Activated CD4-positive, alpha-beta T cell treated with anti-CD3 and anti-CD28 coated beads, Interleukin-2, amount 50 U/mL, for 48 hours (primary cell): ENCODE measurements at places on chromosomes 1 and 21.

- DNase-seq: peak; percentile 94
Measured at GRCh38 chr1:25819491-25820246, at the start of gene MTFR1L. MTFR1L (plus strand) TSS chr1:25819954; CDS start chr1:25823105, 3,151 bp downstream.

GRCh38 chr21:42777757-42778344 lies 101.5 kb downstream of the WDR4 start:
- no peak for DNase-seq

- no peak for DNase-seq
Measured at GRCh38 chr1:73800376-73800775, 397.6 kb downstream of the LRRIQ3 start.

GRCh38 chr21:30083225-30083945 lies 83.2 kb downstream of the CLDN17 start:
- DNase-seq: no peak

- no peak for DNase-seq
Measured at GRCh38 chr1:71829346-71829745, 453.0 kb downstream of the NEGR1 start.

DNA sequence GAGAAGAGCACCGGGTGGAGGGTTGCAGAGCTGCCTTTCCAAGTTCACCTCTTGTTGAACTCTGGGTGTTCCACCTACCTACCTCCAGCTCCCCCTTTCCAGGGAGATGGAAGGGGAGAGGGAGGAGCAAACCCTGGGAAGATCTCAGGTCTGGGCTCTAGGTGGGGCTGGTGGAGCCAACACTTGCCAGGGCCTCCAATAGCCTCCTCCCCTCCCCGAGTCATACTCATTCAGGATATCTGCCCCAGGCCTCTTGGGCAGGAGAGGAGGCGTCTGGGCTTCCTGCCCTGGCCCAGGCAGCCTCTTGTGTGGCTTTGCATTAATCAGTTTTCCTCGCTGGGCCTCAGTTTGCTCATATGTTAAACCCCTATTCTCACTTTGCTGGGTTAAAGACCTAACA lies 13.4 kb downstream of the RAP1GAP start:
- DNase-seq: no peak

DNA sequence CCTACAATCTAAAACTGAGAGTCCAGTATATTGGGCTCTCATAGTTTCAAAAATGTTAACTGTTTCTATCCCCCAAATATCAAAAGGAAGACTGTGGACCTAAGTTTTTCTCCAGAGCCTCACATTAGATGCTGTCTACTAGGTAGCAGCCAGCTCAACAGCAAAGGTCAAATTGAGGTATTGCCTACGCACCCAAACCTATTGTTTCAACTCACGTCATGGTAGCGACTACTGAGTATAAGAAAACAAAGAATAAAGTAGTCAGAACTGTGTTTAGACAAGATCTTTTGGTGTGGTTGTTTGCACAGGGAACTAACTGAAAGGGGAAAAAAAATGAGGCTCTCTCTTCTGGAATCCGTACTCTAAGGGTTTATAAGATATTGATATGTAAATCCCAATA lies 173.2 kb downstream of the LBR start:
- DNase-seq: no peak

DNA sequence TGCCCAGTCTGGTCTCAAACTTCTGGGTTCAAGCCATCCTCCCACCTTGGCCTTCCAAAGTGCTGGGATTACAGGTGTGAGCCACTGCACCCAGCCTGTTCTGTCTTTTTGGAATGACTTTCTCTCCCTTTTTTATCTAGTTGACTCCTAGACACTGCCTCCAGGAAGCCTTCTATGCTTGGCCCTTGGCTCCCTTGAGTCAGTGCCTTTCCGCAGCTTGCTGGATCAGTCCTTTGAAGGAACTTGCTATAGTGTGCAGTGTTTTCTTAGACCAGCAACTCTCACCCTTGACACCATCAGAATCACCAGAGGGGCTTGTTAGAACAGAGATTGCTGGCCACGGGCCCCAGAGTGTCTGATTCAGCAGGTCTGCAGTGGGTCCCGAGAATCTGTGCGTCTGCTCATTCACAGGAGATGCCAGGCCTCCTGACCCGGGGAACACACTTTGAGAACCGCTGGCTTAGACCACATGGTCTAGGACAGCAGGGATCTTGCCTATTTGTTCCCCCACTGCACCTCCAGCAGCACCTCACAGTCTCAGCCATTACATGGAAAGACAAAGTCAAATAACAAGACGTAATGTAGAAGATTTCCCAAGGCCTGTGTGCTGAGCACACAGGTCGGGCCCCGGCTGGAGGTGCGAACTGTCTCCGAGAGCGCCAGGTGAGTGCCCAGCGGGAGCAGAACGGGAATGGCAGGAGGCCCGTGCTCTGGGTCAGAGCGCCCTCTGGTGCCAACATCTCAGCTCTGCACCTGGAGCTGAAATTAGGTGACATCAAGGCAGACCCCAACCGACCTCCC lies 27.4 kb upstream of the CTPS1 start:
- DNase-seq: peak; percentile 67

- DNase-seq: no peak
Measured at GRCh38 chr21:34930971-34931370, 118.1 kb downstream of the RUNX1 start.

DNA sequence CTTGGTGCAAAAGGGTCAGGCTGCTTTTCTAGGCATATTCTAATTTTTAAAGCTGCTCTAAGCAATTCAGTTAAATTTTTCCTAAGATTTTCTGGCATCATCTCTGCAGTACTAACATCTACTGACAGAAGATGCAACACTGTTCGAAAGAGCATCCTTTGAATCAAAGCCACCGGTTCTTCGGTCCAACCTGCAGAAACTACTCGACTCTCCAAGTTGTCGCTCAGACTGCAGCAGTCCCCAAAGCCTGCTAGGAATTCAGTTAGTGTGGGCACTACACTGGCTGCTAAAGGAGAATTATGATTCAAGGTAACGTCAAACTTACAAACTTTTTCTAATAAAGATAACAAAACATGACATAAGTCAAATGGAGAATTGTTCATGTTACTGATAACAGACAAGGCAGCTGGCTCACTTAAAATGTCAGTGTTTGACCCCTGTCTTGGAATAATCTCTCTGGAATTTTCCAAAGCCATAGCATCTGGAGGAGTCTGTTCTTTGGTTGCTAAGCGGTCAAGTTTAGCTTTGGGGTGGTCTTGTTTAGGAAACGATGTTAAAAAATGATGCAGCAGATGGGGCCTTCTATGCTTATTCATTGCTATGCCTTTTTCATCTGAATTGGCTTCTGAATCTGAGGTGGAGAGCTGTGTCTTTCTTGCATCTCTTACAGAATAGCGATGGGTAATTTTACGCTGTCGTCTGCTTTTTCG lies 56.9 kb downstream of the LYST start:
- no peak for DNase-seq

DNA sequence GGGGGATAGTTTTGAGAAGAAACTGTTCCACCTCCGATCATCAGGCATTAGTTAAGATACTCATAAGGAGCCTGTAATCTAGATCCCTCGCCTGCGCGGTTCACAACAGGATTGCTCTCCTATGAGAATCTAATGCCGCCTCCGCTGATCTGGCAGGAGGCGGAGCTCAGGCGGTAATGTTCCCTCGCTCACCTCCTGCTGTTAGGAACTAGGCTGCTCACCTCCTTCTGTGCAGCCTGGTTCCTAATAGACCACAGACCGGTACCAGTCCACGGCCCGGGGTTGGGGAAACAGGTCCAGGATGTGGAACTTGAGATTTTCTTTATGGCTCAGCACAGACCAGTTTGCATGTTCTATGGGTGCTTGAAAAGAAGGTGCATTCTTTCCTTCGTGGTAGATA lies 27.2 kb upstream of the FAM3B start:
- DNase-seq: no peak

- DNase-seq: peak; percentile 21
Measured at GRCh38 chr1:65393347-65393746, 27.1 kb upstream of the LEPR start.

DNA sequence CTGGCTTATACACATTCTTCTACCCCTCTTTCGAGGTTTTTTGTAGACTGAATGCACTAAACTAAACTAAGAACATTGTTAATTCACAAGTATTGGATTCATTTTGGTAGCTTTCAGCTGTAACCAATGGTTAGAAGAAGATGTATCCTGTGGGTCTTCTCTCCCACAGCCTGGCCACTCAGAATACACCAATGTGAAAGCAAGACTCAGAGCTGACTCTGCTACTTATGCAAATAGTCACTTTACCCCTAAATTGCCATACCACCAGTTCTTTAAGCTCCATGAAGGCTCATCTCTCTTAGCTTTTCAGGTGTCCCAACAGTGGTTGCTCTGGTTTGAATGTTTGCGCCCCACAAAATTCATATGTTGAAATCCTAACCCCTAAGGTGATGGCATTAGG lies 60.1 kb downstream of the RGS13 start:
- no peak for DNase-seq

GRCh38 chr1:110787328-110788071 lies 85.4 kb upstream of the CD53 start:
- no peak for DNase-seq

DNA sequence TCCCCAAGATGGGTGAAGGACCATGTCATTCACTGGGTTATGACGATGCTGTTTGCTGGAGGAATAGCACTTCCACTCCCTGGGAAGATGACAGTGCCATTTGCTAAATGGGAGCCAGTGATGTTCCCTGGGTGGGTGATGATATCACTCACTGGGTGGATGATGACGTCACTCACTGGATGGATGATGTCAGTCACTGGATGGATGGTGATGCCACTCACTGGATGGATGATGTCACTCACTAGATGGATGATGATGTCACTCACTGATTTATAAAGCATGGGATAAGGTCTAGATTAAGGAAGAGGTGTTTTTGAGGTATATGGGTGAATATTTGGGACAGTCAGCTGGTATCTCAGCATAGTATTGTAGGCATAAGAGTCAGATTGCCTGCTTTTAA lies 457.2 kb downstream of the AJAP1 start:
- no peak for DNase-seq

GRCh38 chr1:200923601-200924000 lies 28.9 kb downstream of the INAVA start:
- DNase-seq: no peak

DNA sequence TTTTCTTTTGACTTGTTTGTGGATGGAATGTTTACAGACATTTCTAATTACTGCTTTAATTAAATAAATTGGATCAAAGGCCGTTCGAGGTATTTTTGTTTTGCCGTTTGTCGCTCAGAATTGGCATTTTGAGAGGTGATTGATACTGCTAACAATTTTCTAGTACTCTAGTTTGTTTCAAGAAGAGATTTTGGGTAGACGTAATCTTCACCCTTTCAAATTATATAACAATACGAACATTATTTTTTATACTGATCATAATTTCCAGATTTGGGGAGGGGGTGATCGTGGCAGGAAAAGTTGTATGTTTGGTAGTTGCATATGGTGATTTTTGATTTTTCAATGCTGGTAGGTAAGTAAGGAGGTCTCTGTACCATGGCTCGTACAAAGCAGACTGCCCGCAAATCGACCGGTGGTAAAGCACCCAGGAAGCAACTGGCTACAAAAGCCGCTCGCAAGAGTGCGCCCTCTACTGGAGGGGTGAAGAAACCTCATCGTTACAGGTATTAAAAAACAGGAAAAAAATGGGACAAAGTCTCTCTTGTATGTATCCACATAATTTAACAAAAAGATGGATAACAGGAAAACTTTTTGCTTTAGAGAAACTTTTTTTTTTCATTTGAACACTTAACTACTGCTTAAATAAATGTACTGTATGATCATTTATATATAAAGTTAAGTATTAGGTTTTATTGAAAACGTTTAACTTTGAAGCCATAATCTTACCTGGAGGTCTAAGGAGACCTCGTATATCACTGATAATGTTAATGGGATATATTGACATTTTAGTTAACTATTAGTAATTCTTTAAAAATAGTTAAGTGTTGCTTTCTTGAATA lies 1.7 kb downstream of the H3-3A start:
- peak; percentile 25 for DNase-seq

GRCh38 chr1:172616636-172617035 lies 42.3 kb upstream of the FASLG start:
- no peak for DNase-seq

DNA sequence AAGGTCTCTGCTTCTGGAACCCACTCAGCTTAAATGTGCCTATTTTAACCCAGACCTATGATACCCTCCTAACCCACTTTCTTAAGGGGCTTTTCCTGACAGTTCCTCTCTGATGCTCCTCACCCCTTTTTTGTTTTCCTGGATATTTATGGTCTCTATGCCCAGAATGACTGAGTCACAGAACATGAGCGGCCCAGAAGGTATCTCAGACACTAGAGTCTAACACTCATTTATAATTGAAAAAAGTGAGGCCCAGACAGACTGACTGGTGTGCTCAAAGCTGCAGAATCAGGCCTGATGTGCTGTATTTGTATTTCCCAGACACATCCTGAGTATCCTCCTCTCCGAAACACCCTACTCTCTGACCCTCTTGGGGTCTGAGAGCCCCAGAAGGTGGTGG lies 44.0 kb downstream of the LRRC71 start:
- DNase-seq: no peak

DNA sequence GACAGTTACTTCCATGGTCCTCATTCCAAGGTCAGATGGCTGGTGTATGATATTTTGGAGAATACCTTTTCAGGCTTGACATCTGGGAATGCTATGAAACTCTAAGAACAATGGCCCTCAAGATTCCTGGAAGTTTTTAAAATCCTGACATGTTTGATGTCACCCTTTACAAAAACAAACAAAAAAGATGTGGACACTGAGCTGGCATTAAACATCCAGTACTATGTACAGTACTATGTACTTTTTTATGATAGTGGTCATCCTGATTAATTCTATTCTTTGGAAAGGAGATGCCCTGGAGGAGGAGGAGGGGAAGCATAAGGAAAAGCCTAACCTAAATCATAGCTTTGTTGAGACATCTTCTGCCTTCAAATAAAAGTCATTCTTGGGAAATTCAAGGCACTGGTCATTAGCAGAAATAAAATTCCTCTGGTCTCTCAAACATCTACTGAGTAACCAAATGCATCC lies 235.4 kb downstream of the HMCN1 start:
- no peak for DNase-seq

DNA sequence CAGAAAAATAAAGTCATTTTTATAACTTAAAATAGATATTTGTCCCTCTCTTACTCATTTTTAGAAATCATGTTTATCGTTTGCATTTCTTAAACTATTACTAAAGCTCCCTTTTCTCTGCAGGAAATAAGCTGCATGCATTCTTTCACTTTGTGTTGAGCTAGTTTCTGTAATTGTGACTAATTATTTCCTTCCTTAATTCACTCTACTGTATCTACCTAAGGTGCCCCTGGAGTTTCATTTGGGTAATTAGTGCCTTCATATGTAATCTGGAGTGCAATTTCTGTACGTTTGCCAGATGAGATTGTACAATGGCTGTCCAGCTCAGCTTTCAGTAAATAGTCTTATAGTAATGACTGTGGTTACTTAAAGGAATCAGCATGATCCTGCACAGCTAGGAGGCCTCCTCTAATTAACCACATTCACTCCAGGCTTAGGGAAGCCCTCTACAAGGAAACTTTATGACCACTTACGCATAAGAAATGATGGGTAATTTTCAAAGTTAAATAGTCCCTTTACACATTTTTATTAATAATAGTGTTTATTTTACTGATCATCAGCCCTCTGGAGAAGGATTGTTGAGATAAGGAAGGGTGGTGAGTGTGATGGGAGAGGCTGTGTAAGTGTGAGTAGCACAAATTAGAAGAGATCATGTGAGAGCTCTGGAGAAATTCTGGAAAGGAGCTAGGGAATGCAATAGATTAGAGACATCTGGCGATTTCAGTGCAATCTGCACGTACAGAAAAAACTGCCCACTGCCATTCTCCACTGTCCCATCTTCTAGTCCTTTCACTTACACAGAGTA lies 86.8 kb downstream of the LRRC8C start:
- DNase-seq: no peak
